ENCODE measurements at places on chromosomes 11 and 22.

DNA sequence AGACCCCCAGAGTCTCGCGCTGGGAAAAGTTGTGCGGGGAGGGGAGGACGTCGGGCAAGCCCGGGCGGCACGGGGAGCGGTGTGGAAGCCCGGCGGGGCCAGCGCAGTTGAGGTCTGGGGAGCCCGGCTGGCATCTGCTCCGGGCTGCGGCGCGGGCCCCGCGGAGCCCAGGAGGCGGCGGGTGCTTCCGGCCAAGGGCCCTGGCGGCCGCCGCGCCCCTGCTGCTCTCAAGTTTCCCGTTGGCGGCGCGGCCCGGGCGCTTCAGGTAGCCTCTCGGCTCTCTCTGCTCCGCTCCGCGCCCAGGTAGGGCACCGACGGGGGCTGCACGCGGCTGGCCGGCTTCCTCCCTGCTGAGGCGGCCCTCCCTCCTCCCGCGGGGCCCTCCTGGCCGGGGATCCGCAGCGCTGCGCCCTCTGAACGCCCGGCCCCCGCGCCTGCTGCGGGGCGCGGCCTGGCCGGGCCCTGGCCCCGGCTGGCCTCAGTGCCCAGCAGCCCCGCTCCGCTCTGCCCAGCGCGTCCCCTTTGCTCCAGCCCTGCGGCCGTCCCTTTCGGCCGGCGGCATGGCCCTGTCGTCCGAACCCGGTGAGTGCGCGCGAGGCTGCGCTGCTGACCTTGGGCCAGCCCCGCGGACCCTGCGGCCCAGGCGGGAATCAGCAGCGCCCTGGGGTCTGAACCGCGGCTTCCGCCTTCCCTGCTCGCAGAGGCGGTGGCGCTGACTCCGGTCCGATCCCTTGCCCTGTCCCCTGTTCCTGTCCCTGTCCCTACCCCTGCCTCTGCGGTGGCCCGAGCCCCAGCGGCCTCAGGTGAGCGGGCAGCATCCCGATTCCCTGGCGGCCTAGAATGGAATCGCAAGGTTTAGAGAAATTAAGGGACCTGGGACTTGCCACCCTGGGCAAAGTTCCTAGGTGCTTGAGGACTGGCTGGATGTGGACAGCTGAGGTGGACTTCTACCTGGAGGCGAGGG lies 4.3 kb upstream of the AMPD3 start:
- peak; percentile 43 for DNase-seq

GRCh38 chr11:87430821-87431220 lies 393.1 kb downstream of the TMEM135 start:
- DNase-seq: no peak

GRCh38 chr11:27238811-27239210 lies 124.2 kb downstream of the CCDC34 start:
- no peak for DNase-seq

GRCh38 chr11:79503028-79503427 lies 62.2 kb upstream of the TENM4 start:
- DNase-seq: no peak

- no peak for DNase-seq
Observed at GRCh38 chr11:107176148-107177105, 158.2 kb upstream of the GUCY1A2 start.

DNA sequence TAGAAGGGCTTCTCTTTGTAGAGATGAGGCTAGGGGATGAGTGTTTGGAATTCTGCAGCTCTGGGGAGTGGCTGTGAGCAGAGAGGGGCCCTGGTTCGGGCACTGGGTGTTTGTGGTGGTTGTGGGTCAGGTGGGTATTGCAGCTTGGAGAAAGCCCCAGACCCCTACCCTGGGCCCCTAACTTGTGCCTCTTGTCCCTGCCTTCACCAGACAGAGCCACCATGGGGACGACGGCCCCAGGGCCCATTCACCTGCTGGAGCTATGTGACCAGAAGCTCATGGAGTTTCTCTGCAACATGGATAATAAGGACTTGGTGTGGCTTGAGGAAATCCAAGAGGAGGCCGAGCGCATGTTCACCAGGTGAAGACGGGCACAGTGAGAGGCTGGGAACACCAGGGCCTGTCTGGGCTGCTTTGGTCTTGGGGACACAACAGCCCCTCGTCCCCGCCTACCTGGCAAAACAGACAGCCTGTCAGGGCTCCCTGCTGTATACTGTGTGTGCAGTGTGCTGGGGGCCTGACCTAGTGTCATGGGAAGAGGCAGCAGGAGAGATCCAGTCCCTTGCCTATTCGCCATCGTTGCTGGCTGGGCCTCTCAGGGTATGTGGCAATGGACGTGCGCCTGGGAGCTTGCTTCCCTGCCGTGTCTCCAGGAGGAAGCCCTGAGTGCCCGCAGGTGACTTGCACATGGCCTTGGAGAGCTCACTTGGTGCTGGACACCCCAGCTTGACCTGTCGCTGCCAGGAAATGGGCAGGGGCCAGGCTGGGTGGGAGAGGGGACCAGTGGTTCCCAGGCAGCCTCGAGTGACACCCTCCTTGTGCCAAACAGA lies 4.3 kb downstream of the INCENP start:
- no peak for DNase-seq

DNA sequence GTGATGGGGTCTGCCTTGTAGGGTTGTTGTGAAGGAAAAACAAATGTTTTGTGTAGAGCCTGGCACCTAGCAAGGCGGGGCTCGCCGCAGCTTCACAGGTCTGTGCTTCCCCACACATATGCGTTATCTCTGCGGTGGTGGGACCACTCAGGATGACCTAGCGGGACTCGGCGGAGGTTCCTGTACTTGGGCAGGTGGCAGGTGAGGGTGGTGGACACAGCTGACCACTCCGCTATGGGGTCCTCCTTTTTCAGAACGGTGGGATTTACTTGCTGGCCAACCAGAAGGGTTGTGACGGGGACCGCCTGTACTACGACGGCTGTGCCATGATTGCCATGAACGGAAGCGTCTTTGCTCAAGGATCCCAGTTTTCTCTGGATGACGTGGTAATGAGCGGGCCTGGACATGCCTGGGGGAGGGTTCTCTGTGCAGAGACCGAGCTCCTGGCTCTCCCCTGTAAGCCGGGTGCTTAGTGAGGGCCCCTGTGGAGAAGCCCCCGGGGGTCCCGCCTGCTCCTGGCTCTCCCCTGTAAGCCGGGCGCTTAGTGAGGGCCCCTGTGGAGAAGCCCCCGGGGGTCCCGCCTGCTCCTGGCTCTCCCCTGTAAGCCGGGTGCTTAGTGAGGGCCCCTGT lies 21.3 kb downstream of the NADSYN1 start:
- DNase-seq: no peak

- DNase-seq: peak; percentile 73
Observed at GRCh38 chr22:17830043-17830961, 56.0 kb upstream of the BID start.

GRCh38 chr11:69899957-69900821 lies 81.0 kb upstream of the FGF3 start:
- DNase-seq: no peak

DNA sequence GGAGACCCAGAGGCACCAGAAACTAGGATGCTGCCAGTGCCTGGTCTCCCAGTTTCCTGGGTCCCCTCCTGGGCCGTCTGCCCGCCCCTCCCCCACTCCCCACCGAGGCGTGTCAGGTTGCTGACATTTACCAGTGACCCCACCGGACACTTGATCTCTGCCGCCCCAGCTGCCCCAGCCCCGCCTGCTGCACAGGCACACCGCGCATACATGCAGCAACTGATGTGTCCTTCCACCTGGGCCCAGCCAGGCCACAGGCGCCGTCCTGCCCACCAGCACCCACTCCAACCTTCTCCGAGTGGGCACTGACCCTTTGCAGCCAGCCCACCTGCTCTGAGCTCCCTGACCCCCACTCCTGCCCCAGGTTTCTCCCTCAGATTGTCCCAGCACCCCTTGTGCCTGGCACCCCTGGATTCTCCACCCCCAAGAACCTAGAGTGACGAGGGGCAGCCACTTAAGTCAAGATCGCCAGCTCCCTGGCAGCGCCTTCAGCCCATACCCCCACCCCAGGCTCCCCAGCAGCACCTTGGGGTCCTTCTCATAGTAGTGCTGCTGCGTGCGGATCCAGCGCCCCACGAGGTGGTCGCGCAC lies 548 bp downstream of the PYGM start:
- DNase-seq: no peak

GRCh38 chr11:1358286-1358685 lies 31.4 kb upstream of the BRSK2 start:
- no peak for DNase-seq

DNA sequence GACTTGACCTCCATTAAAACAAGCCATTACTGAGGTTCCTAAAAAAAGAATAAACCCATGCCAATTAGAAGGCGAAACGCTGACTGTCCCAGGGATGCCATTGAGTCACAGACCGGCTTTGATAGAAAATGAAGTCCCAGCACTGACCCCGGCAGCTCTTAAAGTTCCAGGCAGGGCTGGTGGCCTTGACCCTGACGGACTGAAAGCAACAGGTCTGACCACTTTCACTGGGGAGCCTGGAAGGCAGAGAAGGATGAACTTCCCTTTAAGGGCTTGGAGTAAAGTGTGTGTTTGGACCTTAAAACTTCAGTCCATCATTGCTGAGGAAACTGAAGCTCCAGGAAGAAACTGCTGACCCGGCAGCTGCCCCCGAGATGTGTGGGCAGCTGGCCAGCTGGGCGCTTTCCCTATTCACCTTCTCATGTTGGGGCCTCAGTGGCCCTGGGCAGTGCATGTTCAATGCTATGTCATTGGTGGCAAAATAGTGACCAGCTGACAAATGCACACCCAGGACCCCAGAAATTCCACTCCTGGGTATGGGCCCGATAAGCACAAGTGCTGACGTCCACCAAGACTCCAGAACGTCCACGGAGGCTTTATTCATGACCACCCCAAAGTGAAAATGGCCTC lies 18.9 kb upstream of the EFCAB6 start:
- DNase-seq: no peak

- DNase-seq: no peak
Observed at GRCh38 chr22:18101536-18101935, 9.1 kb upstream of the TUBA8 start.

DNA sequence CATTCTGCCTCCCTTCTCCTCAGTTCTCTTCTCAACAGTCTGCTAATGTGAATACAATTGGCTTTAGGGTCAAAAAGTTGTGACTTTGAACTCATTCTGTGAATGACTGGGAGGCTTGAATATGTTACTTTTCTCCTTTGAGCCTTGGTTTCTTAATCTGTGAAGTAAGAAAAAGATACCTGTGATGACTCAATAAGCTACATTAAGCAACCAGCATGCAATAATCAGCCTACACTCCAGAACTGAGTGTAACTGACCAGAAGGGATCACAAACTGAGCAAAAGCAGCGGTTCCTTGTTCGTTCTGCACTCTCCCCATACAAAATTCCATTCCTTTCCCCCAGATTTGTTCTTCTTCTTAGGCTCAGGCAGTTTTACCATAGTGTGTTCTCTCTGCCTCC lies 23.4 kb downstream of the ZNF202 start:
- DNase-seq: no peak

GRCh38 chr11:47904048-47904447 lies 55.9 kb upstream of the NUP160 start:
- DNase-seq: no peak

- no peak for DNase-seq
Observed at GRCh38 chr22:33922349-33922681, 2.0 kb upstream of the LARGE1 start.

- no peak for DNase-seq
Observed at GRCh38 chr11:10041748-10042446, 252.1 kb downstream of the SBF2 start.

DNA sequence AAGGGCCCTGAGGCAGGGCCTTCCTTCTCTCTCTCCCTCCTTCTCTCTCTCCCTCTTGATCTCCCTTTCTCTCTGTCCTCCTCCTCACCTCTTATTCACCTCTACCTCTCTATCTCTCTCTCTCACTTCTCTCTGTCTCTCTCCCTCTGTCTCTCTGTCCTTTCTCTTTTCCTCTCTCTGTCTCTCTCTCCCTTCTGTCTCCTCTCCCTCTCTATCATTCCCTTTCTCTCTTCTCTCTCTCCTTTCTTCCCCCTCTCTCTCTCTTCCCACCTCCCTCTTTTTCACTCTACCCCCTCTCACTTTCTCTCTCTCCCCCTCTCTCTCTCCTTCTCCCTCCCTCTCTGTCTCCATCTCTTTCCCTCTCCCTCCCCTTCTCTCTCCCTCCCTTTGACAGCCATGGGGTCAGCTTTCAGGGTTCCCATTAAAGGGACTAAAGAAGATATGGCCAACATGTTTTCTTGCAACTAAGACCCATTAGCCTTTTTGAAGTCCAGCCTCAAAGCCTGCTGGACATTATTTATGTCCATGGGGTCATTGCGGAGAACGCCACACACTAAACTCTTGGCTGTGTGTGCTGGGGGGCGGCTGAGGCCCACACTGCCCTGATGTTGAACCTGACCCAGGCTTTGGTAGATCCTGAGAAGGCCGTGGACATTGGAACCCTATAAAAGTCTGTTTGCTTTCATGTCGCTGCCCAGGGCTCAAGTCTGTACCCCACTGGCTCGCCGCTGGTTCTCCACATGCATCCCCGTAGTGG lies 15.0 kb downstream of the ANO1 start:
- no peak for DNase-seq

DNA sequence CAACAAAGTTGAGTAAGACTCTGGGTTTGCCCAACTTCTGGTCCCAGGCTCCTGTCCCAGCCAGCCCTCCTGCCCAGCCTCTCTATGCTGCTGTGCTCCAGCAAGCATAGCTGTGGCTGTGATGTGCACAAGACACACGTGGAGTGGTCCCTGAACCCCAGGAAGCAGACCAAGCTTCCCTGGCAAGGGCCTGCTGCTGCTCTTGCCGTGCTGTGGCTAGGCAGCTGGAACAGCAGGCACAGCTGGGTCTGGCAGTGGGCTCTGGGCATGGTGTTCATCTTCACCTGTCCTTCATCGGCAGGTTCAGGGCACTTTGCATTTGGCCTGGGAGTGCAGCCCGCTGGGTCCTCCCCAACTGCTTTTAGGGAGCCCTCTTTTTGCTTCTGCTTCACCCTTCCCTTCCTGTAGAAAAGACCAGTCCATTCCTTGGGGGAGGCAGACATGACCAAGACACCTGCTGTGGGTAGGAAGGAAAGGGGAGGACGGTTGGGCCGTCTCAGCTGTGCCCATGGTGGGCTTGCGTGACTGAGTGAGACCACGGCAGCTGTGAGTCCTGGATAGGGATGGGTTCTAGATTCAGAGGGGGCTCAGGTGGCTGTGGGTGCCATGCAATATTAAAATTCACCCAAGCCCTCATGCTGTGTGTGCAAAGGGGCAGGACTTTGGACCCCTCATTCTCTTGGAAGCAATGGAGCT lies 26.1 kb upstream of the ETS1 start:
- no peak for DNase-seq

- no peak for DNase-seq
Observed at GRCh38 chr11:14967581-14968243, 4.4 kb downstream of the CALCA start.

- no peak for DNase-seq
Observed at GRCh38 chr22:41775976-41776375, 24.5 kb upstream of the CCDC134 start.

DNA sequence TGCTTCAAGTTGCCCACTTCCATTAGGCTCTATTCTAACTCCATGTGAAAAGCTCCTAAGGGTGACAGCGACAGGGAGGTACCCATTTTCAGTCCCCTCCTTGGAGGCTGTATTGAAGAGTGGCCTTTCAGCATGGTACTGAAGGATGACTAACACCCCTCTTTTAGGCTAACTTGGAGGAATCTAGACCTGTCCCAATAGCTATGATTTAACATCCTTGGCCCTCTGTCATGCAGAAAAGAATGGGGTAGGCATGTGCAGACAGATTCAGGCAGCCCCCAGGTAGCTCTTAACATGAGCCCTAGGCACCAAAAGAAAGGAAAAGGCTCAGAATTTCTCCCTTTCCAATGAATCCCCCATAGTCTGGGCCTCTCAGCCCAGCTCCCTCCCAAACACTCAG lies 89.3 kb upstream of the AMOTL1 start:
- no peak for DNase-seq

- no peak for DNase-seq
Observed at GRCh38 chr11:86930957-86931547, 24.1 kb downstream of the FZD4 start.

GRCh38 chr22:44100411-44100810 lies 76.3 kb downstream of the PARVB start:
- DNase-seq: no peak

Measured in activated T-cell treated with anti-CD3 and anti-CD28 coated beads for 48 hours (primary cell).